ENCODE measurements at places on chromosomes 16 and 17.

GRCh38 chr17:28553000-28553505 is 629 bp upstream of the UNC119 start:
- no peak for DNase-seq

DNA sequence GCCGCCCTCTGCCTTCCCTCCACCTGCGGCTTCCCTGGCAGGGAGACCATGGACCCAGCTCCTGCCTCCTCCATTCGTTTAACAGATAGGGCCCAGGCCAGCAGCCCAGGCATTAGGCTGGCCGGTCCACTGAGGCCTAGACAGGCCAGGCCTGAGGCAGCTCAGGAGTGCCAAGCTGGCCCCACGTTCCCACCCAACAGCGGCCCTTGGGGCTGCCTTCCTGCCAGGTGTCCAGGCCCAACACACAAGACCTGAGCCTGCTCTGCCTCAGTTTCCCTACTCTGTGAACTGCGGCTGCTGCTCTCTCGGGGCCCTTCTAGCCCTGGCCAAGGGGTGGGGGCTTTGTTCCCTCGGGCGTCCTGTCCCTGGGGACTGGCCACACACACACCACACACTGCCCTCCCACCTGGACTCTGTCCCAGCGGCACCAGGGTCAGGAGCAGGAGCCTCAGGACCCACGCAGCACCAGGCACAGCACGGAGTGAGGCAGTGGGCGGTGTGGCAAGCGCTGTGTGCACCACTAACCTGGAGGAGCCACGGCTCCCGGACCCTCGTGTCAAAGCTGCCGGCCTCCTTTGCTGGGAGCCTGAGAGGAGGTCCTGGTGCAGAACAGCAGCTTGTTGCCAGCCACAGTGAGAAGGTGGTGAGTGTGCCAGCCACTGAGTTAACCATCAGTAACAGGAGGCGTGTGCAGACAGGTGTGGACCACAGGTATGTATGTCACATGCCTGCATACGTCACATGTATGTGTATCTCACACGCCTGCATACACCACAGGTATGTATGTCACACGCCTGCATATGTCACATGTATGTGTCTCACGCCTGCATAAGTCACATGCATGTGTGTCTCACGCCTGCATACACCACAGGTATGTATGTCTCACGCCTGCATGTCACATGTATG is 14.6 kb upstream of the CDH15 start:
- DNase-seq: no peak

GRCh38 chr16:1548233-1548632 is 14.8 kb downstream of the TMEM204 start:
- DNase-seq: peak; percentile 54

DNA sequence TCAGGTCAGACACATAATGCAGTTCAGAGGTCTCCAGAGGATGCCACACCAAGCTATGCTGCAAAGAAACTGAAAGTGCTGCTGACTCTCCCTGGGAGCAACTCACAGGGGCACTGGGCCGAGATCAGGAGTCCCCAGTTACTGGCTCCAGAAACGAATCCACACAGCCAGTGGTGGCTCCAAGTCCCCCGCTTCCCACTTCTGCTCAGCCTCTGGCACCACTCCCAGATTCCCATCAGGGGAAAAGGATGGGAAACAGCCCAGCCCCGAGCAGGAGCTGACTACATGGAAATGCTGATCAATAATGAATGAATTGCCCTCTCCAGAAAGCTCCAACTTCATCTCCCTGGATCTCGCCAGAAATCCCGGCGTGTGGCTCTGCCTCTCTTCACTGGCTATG is 62.3 kb upstream of the CDH5 start:
- DNase-seq: no peak

DNA sequence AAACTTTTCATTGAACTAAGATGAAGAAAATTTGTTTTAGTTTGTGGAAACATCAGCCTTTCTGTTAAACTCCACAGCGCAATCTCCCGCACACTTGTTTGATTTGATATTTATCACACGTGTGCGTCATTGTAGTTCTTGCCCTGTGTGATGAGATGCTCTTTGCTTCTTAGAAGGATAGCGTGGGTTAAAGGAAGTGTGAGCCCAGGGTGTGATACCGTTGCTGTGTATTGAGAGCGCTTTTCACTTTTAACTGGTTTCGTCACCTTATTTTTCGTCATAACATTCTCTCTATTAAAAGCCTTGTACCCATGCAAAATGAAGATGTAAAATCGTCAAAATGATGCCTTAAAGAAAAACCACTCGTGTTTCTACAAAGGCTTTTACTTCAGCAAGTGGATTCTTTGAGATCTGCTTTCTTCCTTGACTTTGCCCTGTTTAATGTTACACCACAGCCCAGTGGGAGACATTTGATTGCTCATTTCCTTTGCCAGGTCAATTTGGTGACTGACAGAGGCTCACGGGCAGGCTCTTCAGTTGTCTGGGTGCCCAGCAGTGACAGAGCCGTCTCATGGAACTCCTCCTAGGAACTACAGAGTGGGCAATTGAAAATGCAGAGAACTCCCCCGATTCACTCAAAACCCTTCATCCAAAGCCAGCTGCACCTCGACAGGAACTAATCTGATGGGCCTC is 61.1 kb downstream of the RPA1 start:
- no peak for DNase-seq

GRCh38 chr17:3475812-3476610 is at the start of gene ASPA:
Gene ASPA, plus strand, starts transcription at chr17:3475997. Its CDS starts 163 bp downstream, at chr17:3476160.
- peak; percentile 29 for DNase-seq

- no peak for DNase-seq
Measured at GRCh38 chr17:9670596-9670995, 25.3 kb downstream of the USP43 start.

- DNase-seq: peak; percentile 77
Measured at GRCh38 chr16:15770512-15770911, 86.3 kb downstream of the MYH11 start.

DNA sequence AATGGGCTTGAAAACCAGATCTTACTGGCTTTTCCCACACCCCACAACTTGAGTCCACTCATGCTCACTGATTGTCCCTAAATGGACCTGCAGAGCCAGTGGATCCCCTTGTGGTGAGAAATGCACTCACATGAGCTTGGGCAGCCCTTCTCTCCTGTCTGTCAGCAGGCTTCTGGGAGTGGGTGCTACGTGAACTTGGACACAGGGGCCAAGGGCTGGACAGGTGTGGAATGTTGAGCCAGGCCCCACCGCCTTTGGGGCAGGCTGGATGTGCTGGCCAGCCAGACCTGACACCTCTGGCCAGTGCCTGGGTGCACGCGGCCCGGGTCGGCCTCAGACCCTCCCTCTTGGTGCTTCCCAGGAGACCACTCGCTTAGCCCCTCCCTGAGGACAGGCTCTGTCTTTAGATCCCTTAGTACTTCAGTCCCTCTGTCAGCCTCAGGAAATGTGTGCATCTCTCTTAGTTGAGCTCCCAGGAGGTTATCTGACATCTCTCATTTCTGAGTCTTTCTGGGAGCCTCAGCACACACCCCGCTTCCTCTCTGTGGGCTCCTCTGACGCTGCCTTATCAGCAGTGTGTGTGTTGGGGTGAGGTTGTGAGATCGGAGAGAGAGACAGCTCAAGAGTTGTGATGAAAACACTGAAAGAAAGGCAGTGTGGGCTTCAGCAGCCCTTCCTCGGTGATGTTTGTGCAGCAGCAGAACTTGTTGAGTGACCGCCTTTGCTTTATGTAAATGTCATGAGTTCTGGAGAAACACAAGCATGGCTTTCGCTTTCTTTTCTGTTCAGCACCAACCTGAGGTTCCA is 117.0 kb downstream of the RAB11FIP4 start:
- no peak for DNase-seq

- DNase-seq: no peak
Measured at GRCh38 chr17:79573196-79573896, 37.5 kb downstream of the RBFOX3 start.

DNA sequence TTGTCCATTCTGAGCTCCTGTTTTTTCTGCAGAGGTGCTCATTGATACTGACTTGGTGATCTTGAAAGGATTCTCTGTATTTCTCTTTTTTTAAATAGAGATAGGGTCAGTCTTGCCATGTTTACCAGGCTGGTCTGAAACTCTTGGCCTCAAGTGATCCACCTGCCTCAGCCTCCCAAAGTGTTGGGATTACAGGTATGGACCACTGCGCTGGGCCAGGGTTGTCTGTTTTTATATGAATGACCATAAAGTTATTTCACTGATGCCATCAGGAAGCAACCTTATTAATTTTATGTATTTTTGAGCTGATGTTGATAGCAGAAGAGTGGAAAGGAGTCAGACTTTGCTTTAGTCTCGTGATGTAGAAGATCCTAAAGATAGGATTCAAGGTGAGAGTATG is 35.7 kb upstream of the METTL9 start:
- no peak for DNase-seq

DNA sequence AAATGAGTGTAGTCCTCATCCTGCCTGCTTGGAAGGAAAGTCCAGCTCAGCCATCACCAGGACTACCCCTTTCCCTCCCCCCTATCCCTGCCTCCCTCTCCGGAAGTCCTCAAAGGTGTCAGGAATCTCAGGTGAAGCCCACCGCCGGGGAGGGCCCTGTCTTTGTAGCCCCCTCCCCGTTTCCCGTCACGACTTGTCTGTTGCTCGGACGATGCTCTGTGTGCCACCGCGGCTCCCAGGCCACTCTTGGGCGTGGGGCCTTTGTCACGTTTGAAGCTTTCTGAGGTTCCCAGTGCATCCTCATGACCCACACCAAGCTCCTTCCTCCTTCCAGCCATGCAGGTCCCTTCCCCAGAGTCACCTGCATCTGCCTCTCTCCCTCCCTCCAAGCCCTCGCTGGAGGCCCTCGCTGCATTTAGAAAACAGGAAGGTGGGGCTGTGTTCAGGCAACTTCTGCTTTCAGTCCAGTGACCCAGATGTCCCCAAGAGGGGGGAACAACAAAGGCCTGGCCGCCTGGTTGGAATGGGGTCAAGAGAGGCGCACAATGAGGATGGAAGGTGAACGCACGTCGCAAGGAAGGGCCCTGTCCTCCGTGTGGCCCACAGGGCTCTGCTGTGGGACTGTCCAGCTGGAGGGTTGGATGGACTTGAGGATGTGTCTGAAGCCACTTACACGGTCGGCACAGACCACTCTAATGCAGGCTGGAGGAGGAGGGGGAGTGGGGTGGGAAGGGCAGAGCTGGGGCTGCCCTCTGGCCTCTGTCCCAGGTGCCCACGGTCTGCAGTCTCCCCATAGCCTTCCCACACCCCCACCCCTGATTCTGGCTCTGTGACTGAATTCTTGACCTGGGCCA is 59.9 kb downstream of the OR1D5 start:
- no peak for DNase-seq

DNA sequence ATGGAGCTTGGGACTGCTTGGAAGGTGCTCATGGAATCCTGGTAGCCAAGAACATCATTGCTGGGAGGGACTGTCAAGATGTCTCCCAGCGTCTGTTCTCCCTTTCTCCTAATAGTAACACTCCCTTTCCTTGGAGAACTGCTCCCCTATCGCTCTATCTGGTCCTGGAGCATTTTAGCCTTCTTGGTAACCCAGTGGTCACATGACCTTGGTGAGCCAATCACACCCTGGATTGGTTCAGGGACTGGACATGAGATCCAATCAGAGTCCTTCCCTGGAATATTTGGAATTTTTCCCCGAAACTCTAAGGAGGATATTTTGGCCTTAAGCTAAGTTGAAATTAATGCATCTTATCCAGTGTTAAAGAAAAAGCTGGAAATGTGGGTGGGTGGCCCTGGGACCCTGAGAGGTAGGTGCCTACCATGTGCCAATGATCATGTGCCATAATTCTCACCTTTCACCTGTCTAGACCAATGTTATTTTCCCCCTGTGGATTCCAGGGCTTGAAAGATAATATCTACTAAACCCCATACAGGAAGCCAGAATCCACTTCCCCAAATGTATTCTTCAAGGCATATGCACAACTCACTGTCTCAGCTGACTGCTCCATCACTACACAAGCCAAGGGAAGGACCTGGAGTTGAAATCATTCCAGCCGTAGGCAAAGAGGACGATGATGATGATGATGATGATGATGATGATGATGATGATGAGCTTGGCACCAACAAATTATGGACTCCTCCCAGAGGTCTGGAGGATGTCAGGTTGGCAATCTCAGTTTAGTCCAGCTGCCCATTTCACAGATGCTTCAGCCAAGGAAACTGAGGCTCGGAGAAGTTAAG is 193.2 kb downstream of the RAB11FIP4 start:
- DNase-seq: no peak

DNA sequence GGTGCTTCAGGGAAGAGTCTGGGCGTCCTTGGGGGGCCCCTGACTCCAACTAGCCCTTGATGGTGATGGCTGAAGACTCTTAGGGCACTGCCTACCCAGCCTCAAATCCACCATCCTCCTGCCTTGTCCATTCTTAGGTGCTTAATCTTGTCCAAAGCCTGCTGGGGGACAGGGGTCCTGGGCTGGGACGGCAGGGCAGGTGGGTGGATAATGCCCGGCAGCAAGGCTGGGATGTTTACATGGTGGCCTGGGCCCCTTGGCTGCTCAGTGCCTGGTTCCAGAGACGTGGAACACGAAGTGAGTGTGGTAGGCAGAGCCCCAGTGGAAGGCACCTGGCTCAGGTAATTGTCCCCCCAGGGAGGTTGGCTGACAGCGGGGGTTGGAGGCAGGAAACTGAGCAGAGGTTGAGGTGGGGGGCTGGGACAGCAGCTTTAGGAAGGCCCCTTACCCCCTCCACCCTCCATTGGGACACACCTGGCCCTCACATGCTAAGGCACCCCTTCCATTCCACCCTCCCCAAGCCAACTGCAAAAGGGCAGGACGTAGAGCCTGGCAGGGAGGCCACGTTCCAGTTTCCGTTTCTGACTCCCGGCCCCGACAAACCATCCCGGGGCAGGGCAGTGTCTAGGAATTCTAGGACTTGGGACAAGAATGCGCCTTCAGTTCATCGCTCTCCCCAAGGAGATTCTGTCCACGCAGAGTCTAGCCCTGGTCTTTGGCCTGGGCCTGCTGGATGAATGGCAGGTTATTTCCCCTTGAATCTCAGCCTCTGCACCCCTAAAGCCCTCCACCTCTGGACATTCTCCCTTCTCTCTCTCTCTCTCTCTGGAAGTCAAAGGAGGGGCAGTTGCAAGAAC is 1.9 kb downstream of the FOXJ1 start:
- DNase-seq: no peak

- no peak for DNase-seq
Measured at GRCh38 chr17:1109606-1110540, 69.9 kb downstream of the ABR start.

DNA sequence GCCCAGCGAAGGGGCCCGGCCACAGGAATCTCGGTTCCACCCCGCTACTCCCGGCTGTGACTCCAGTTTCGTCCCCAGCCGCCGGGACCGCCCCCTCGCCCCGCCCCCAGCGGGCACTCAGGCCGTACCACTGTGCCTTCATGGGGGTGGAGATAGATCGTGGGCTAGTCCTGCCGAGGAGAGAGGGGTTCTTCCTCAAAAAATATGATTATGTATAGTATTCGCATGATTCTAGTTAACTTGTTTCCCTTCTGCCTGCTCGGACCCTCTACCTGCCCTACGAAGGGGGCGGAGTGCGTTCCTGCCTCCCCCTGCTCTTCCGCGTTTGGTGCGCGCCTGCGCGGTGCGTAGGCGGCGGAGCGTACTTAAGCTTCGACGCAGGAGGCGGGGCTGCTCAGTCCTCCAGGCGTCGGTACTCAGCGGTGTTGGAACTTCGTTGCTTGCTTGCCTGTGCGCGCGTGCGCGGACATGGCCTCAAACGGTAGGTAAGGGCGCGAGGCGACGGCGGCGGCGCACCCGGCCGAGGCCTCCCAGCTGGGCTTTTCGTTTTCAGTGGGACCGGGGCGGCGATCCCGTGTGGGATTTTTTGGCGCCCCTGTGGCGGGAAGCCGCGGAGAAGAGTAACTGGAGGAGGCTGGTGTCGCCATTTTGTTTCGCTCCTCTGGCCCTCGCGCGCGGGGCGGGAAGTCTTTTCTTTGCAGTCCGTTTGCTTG is at the start of gene FUS:
Gene FUS (plus strand): TSS at position 393 of the 713 bp plus-strand sequence. CDS start 76 bp downstream, at position 469.
- peak; percentile 93 for DNase-seq
